Gastrocnemius medialis (tissue), 4 donors: ENCODE measurements at places on chromosomes 6 and 20.

DNA sequence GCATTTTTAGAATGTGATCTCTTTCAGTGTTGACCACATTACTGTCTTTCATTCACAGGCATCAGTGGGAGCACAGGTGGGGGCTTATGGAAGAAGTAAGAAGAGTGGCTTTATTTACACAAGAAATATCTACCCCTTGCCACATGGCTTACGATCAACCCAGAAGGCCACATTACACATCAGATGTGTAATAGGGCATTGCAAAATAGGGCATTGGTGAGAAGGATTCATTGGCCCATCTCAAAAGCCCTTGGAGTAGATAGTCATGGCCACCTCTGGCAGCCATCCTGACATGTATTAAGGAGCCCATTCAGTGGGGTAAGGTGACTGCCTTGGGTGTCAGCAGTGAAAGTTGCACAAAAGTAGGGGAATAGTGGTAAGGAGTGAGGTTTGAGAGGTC, 97.5 kb downstream of the MAFB start:
- no peak for DNase-seq

DNA sequence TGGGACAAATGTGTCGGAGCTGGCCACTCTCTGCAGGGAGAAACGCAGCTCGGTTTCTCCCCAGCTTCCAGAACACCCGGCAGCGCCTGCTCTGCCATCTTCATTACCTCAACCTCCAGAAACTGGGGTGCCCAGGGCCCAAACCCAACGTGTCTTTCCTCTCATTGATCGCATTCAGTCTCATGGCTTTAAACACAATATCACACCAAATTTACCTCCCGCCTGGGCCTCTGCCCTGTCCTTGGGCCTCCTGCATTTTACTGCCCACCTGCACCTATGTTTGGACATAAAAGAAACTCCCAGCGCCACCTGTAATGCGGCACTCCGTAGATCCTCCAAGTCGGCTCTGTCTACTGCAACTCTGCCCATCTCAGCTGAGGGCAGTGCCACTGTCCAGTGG, 22.2 kb downstream of the SERPINB6 start:
- no peak for DNase-seq

- no peak for DNase-seq
Measured at GRCh38 chr6:71248306-71248765, 40.3 kb upstream of the OGFRL1 start.

DNA sequence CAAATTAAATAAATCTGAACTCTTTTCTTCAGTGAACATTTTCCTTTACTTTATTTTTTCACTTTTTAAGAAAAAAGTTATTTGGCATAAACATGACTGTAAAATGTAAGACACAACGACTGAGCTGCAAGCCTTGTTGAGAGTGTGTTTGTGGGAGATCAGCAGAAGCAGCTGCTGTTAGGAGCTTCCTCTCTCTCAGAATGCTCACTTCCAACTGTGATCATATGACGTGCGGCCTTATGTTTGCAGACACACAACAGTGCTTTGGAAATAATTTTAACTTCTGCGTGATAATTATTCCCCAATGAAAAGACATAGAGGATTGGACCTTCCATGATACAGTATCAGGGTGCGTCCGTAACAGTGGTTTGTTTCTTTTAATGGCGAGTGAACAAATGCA, 104.0 kb downstream of the ARHGAP18 start:
- DNase-seq = no peak
